ENCODE measurements at places on chromosomes 1 and 21. TPM values are rescaled to one million over a fixed set of nuclear protein-coding genes. Genes with fewer than 3 reads are reported as not detected.

Gene IRF6
- 30.2 TPM for total RNA-seq

Gene LCE2B
- not detected for total RNA-seq

Gene NBPF15
- total RNA-seq, result 14.2 TPM

Gene FNDC5
- not detected for total RNA-seq

Gene NPHS2
- total RNA-seq, result not detected

Gene SMIM1
- total RNA-seq, result 1.9 TPM

DNA sequence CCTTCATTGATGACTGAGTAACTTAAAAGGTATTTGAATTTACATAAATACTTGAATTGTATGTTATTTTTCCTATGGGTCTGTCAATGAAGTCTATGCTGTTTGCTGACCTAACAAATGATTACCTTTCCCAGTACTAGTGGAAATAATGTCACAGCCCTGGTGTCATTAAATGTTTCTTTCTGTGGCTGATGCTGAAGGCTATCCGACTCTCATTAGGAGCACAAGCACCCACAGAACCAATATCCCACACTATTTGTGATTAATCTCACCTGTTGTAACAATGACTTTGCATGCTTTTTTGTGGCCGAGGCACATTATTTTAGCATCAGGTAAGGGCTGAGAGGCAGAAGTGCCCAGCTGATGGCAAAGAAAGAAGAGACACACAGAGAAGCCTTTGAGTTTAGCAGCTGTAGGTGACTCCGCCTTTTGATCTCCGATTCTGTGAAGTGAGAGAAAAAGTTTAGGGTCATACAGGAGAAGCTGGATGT, 25.8 kb upstream of the TRIM45 start:
- DNase-seq, result no peak

- DNase-seq, result no peak
Observed at GRCh38 chr21:45164838-45165237, 90.5 kb downstream of the ADARB1 start.

- DNase-seq, result no peak
Observed at GRCh38 chr21:35020436-35020835, 28.7 kb downstream of the RUNX1 start.

- DNase-seq, result no peak
Observed at GRCh38 chr1:7659514-7659913, 111.6 kb upstream of the VAMP3 start.

GRCh38 chr1:243713470-243714186, 136.4 kb downstream of the AKT3 start:
- no peak for DNase-seq

DNA sequence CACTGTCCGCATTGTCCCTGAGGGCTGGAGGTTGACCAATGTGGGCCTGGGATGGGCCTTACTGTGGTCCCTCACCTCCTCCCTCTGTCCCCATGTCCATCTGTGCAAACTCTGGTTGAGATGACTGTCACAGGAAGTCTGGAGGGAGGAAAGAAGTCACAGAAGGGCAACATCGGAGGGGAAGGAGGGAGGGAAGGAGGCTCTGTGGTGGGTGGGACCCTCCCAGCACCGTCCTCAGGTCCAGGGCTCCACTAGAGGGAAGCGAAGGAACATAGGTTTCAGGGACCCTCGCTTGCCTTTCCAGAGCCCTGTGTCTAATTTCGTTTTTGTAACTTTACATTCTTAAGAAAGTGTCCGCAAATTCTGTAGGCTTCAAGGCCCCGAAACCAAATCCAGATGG, 111.3 kb upstream of the SLC44A3 start:
- DNase-seq, result no peak

GRCh38 chr1:19087737-19088594, 122.1 kb downstream of the UBR4 start:
- DNase-seq, result no peak

- DNase-seq, result no peak
Observed at GRCh38 chr1:226675715-226676357, 63.2 kb downstream of the ITPKB start.

DNA sequence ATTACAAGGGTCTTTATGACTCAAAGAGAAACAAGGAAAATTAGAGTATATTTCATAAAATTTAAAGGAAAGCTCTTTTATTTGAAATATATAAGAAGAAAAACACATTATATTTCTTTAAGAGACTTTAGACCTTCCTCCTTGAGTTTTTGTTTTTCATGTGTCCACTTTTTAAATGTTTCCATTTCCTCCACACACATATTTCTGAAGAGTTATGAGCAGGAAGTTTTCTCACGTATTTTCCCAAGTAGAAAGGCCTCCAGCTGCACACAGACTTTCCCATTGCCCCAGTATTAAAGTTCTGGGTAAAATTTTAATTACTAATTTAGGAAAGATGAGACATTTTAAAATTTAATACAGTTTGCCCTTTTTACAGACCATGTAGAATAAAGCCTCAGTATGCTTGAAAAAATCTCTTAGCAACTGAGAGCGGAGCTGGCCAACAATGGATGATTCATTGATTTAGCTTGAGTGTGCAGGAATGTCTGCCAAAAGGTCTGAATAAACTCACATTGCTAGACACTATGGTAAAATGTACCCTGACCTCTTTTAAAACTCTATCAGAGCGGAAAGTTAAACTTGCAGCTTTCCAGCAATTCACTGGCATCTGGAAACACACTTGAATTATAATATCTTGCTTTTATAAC, 57.9 kb downstream of the DDAH1 start:
- peak; percentile 73 for DNase-seq

DNA sequence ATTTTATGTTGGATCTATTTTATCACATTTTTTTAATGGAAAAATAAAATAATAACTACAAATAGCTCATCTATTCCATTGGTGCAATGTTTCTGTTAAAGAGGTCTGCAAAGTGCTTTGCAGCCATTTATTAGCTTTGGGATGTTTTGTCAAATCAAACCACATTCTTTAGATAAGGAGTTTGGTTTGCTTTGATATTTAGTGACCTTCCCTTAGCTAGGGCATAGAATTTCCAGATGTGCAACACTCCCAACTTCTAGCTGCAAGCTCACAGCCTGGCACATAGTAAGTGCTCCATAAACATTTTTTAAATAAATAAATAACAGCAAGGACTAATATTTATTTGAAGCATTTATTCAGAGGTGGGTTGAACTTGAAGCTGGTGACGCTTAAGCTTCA, 80.4 kb upstream of the ARHGAP29 start:
- DNase-seq, result no peak

- DNase-seq, result peak; percentile 33
Observed at GRCh38 chr1:201468501-201468843, 516 bp downstream of the PHLDA3 start.

GRCh38 chr1:234597894-234598293, 12.1 kb downstream of the IRF2BP2 start:
- peak; percentile 78 for DNase-seq

- no peak for DNase-seq
Observed at GRCh38 chr1:4488018-4488417, 166.4 kb upstream of the AJAP1 start.

DNA sequence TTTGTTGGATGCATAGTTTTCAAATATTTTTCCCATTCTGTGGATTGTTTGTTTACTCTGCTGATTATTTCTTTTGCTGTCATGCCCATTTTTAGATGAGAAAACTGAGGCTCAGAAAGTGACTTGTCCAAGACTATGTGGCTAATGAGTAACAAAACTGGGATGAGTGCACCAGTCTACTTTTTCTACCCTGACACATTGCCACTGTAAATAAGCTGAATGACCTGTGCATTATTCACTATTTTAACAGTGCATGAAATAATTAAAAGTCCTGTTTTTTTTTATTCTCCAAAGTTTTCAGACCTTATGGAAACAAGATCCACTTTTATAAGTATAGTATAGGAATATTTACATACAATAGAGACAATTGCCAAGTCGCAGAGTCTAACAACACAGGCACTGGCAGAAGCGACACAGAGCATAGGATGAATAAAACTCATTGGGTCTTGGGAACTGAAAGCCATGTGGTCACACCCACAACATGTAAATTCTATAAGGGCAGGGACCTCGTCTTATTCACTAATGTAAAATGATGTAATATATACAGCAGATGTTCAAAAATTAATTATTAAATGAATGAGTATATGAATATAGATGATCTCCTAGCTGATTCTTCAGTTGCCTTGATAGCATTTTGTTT, 45.2 kb downstream of the HLX start:
- no peak for DNase-seq

GRCh38 chr21:27841084-27841672, 874.3 kb upstream of the ADAMTS5 start:
- no peak for DNase-seq

- peak; percentile 81 for DNase-seq
Observed at GRCh38 chr1:178037510-178038253, 56.2 kb upstream of the RASAL2 start.

GRCh38 chr1:66364578-66365391, 169.2 kb upstream of the SGIP1 start:
- DNase-seq, result no peak

- no peak for DNase-seq
Observed at GRCh38 chr1:79815115-79815514, 808.6 kb upstream of the ADGRL4 start.

- DNase-seq, result no peak
Observed at GRCh38 chr1:235021321-235021720, 107.3 kb downstream of the TOMM20 start.

GRCh38 chr1:201220388-201220715, 29.7 kb downstream of the IGFN1 start:
- no peak for DNase-seq

- DNase-seq, result no peak
Observed at GRCh38 chr21:36076878-36077655, 7.2 kb downstream of the CBR1 start.

DNA sequence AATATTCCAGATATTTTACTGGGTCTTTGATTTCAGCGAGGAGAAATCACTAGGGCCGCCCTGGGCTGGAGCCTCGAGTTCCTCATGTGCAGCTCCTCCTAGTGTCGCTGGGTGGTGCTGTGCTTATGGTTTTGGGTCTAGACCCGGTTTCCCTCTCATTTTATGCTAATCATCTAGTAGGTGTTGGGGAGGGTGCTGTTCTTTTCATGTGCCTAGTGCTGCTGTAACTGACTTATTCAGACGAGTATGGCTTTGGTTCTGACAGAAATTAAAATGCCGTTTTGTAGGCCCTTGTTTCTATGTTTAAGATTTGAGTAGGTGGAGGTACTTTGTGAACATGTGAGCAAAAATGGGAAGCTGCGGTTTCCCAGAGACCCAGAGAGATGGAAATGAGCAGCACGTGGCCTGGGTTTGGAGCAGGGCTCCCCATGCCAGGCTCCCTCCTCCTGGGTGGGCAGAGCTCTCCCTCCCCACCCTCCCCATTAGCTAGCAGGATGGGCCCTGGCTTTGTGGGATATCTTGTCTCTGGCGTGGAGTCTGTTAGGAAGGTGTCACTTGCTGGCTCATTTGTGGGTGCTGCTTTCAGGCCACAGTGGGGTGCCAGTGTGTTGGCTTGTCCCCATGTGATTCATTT, 74.0 kb upstream of the GPR88 start:
- peak; percentile 74 for DNase-seq

DNA sequence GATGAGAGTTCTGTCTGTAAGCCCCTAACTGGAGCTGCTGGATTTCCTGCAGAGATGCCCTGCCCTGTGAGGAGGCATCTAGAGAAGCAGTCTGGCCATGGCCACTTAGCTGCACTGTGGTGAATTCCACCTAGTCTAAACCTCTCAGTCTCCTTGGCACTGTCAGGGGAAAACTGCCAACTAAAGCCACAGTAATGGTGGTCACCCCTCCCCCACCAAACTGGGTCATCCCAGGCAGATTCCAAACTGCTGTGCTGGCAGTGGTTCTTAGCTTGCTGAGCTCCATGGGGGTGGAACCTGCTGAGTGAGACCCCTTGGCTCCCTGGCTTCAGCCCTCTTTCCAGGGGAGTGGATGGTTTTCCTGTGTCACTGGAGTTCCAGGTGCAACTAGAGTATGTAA, 740.6 kb downstream of the RWDD3 start:
- no peak for DNase-seq

GRCh38 chr1:225813214-225813964, 3.5 kb downstream of the EPHX1 start:
- peak; percentile 74 for DNase-seq

DNA sequence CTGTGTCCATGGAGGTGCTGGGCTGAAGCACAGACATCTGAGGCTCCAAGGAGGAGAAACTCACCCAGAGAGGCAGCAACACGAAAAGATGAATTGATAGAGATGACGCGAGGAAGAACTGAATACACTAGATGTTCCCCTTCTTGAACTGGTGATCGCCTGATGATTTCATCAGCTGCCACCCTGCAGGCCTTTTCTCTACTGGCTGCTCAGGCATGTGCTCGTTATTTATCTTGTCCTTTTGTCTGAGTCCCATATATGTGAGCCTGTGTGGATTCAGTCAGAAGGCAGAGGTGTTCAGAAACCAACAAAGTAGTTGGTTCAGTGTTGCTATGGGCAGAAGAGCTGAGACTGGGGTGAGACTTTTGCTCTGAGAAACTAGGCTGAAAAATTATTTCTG, 104.2 kb downstream of the SPATA46 start:
- no peak for DNase-seq

DNA sequence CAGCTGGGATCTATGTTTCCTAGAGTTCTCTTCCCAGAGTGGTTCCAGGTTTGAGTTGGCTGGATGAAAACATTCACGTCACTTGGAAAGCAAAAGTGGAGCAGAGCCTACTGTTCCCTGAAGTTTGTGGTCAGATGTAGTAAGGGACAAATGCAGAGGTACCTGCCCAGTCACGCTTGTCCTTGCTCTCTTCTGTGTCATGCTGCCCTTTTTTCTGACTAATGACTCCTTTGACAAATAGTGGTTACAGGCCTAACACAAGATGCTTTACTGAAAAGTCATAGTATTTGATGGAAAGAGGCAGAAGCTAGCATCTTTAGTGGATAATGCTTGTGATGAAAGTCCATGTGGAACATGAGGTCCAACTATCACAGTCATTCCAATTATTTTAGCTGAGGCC, 881.4 kb upstream of the B3GALT2 start:
- no peak for DNase-seq

DNA sequence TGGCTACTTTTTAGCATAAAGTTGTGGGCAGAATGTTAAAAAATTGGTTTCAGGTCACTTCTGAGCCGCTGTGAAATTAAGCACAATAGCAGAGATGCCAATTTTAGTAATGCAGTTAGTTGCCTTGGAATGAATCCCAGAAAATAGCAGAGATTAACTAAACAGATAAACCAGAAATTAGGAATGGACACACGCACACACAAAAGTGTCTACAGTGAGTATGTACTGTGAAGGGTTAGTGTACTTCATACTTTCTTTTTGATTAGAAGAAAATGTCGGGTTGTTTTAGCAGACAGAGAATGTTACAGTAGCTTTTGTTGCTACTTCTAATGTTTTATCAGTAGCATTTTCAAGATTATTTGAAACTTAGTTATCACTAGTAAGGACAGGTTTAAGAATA, 106.7 kb downstream of the LEPR start:
- no peak for DNase-seq

Data from HT-29 (cell line).